ENCODE measurements at places on chromosomes 7 and 10.
A peak's percentile ranks its signal among the peaks of the same experiment; 100 is the strongest.

DNA sequence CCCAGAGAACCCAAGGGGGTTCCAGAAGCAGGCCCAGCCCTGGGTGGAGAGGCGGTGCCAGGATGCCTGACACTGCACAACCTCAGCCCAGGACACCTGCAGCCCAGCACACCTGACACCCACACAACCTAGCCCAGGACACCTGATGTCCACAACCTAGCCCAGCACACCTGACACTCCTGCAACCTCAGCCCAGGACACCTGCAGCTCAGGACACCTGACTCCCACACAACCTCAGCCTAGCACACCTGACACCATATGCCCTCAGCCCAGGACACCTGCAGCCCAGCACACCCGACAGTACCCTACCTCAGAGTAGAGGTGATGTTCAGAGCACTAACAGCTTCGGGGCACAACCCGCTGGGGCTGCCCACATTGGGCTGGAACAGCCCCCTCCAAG, 87.3 kb downstream of the PAXIP1 start:
- no peak for DNase-seq

DNA sequence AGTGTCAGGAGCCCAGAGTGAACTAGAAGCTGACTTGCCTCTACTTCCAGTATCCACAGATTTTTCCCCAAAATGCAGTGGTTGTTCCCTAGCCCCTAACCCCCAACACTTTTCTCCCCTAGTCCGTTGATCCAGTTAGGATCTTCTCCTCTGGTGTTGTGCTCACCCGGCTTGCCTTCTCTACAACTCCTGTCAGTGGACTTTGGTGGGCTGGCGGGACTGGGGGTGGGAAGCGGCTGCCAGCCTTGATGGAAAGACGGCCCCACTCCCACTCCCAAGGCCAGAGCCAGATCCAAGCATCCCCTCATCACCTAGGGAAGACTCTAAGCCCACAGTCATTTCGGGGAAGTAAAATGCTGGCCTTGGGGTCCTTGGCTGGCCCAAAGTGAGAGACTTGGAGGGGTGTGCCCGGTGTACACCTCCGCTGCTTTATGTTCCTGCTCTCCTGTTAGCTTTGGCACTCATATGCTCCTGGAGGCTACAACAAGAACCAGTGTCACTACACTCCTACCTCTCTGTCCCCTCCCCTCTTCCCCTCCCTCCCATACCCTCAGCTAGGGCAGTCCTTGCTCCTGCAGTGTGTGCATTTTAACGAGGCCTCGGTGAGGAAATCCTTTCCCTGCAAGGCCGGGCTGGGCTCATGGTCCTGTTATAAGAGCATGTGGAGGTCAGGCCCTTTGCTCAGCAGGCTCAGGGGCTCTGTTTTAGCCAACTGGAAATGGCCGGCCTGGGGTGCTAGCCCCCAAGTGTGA, 930 bp upstream of the HOXA10 start:
- no peak for DNase-seq

DNA sequence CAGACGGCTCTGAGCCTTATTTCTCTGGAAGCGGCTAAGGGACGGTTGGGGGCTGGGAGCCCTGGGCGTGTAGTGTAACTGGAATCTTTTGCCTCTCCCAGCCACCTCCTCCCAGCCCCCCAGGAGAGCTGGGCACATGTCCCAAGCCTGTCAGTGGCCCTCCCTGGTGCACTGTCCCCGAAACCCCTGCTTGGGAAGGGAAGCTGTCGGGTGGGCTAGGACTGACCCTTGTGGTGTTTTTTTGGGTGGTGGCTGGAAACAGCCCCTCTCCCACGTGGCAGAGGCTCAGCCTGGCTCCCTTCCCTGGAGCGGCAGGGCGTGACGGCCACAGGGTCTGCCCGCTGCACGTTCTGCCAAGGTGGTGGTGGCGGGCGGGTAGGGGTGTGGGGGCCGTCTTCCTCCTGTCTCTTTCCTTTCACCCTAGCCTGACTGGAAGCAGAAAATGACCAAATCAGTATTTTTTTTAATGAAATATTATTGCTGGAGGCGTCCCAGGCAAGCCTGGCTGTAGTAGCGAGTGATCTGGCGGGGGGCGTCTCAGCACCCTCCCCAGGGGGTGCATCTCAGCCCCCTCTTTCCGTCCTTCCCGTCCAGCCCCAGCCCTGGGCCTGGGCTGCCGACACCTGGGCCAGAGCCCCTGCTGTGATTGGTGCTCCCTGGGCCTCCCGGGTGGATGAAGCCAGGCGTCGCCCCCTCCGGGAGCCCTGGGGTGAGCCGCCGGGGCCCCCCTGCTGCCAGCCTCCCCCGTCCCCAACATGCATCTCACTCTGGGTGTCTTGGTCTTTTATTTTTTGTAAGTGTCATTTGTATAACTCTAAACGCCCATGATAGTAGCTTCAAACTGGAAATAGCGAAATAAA, 175.5 kb downstream of the RNF216 start:
- no peak for DNase-seq

GRCh38 chr10:45460235-45460878, 86.3 kb downstream of the ALOX5 start:
- no peak for DNase-seq

- DNase-seq = no peak
These were observed 12.1 kb downstream of the TFR2 start for GRCh38 chr7:100629117-100629716.

DNA sequence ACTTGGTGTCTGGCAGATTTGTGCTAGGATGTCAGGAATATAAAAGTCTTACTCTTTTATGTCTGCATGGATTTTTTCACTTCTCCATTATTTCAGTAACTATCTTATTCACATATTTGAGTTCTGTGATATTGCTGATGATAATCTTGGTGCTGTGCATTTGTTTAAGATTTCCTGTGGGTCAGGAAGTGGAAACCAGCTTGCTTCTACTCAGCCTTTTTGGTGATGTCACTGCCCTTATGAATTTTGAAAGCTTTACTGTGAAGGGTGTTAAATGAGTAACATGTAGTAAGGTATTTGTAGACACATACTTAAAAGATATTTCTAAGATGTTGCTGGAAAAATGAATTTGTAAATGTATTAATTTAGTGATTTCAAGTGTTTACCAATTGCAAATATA, 69.5 kb upstream of the VOPP1 start:
- DNase-seq = no peak

- no peak for DNase-seq
These were observed 77.5 kb upstream of the STEAP1B start for GRCh38 chr7:22577470-22578001.

DNA sequence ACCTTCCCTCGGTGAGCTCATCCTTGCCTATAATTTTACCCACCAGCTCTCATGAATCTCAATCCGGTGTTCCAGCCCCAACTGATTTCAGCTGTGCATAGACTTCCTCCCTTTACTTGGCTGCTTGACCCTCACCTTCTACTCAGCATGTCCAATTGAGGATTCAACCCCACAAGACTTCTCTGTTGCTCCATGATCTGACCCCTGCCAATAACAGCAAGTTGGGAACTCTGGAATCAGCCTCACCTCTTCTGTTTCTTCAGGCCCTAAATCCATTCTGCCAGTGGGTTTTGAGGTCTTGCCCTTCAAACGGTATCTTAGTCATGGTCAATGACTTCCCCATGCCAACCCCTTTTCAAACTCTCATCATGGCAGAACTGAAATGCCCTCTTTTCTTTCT, 390.4 kb downstream of the CALN1 start:
- no peak for DNase-seq

- DNase-seq = no peak
These were observed 10.7 kb downstream of the XPNPEP1 start for GRCh38 chr10:109912335-109913281.

GRCh38 chr7:69826283-69826682, 228.0 kb downstream of the AUTS2 start:
- DNase-seq = no peak

DNA sequence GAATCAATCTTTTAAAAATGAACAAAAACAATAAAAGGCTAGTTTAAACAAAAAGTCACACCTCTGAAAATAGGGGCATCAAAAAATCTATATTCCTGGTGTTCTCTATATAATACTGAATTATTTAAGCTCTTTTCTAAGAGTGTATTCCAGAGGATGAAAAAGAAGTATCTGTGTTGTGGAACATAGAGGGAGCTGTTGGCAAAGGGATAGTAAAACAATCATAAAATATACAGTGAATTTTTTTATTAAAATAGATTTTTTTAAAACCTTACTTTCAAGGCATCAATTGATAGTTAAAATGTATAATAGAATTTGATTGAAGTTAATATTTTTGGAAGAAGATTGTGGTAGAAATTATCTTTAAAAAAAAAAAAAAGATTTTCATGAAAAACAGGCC, 1409.1 kb upstream of the CELF2 start:
- DNase-seq = no peak

DNA sequence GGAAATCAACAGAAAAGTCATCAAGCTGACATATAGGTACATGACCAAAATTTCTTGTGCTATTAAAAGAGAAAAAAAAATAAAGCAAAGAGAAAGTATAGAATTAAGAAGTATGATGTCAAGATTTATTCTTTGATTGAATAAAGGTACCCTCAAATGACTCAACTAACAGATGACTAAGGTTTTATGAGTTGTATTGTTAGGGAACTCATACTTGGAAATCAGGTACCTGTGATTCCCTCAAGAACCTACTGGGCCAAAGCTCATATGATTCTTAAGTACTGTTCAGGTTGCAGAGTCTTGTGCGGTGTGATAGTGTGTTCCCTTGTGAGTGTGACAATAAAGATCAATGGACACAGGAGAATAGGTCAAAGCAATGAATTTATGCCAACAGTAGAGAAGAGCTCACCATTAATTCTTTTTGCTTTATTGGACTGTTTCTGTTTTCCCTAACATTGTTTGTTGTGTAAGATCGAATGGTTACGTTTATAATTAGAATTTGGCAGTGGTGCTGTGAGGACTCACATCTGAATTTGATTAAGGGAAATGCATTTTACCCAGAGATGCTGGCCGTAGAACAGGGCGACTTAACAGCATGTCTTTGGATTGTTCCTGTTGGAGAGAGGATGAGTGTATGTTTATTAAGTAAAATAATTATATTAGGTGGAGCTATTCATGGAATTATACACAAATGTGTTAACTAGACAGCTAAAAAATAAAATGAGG, 293.2 kb upstream of the SEMA3D start:
- DNase-seq = no peak

- no peak for DNase-seq
These were observed 33.1 kb upstream of the EPC1 start for GRCh38 chr10:32379950-32380551.

- no peak for DNase-seq
These were observed 3.7 kb upstream of the FZD9 start for GRCh38 chr7:73429622-73430505.

DNA sequence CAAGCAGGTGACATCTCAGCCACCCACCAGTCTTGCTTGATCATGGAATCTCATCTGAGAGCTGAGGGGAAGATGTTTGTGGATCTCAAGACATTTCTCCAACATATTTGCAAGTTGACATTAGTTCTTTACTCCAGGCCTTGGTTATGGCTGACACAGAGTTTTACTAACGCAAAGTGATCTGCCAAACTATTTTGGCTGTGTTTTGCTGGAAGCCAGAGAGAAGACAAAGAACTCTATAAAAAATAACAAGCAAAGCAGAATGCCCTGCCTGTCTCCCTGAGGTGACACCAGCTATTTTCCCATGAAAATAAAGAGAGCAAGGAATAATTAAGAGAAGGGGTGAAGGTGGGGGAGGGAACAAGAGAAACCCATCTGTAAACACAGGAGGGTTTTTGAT, 286.4 kb downstream of the WDR11 start:
- no peak for DNase-seq

DNA sequence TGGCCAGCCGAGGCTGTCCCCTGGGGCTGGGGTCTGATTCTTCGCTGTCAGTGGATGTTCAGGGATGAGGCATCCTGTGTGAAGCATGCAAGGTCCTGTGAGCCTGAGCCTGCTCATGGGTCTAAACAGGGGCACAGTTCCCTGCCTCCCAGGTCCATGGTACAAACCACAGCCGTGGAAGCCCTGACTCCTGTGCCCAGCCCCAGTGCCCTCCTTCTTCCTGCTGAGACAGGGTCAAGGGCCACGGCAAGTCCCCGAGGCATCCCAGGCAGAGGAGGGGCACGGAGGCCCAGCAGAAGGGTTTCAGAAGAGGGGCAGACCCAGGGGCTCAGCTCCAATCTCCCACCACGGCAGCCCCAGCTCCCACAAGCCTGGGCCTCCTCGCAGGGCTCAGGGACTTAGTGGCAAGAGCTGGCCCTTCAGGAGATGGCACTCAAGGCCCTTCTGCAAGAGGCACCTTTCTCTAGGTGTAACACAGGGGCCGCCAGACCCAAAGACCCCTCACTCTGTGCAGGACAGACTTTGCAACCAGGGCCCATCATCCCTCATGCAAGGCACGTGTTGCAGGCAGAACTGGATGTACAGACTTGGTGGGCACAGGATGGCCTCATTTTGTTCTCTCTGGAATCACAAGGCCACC, 248.8 kb downstream of the TCERG1L start:
- DNase-seq = no peak

DNA sequence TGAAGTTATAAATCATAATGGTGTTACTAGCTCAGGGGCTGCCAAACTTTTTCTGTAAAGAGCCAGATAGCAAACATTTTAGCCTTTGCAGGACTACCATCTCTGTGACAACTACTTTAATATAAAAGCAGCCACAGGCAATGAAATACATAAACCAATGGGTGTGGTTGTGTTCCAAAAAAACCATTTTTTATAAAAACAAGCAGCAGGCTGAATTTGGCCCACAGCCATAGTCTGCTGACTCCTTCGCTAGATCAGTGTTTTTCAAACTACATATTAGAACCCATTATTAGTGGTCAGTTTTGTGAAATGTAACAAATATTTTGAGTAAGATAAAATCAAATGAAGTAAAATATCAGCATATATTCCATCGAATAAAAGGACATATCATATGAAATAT, 13.6 kb downstream of the GNG11 start:
- DNase-seq = no peak

GRCh38 chr10:101295261-101295660, 58.7 kb upstream of the BTRC start:
- DNase-seq = no peak

- no peak for DNase-seq
These were observed 154.8 kb upstream of the PRSS58 start for GRCh38 chr7:142412551-142413193.

- DNase-seq = no peak
These were observed 705.5 kb downstream of the GRID1 start for GRCh38 chr10:85661123-85661522.

DNA sequence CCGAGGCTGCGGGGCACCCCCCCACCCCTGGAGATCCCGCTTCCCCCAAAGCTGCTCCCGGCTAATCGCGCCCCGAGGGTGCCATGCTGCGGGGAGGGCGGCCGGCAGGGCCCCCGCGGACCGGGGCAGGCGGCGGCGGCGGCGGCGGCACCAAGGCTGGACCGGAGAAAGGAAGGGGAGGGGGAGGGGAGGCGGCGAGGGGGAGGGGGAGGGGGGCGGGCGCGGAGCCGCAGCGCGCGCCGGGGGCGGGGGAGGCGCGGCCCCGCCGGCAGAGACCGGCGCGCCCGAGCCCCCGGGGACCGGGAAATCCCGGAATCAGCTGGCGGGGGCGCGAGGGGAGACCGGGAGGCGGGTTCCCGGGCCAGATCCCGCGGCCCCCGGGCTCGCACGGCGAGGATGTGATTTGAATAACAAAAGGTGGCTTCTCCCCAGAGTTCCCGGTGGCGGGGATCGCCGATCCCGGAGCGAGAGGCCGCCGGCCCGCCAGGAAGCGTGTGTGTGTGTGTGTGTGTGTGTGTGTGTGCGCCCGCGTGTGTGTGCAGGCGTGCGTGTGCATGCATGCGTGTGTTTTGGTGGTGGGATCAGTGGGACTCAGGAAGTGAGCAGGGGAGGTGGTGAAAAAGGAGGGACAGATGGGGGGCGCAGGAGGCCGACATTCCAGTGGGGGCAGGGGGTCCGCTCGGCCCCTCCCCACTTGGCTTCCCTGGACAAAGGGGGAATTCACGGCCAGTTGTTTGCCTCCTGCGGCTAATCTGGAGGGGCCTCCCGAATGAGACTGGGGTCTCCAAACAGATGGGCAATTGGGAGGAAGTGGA, 99.5 kb downstream of the HIP1 start:
- peak; percentile 2 for DNase-seq

All from NCI-H1417 treated with DMSO at 0.1 percent for 48 hours (cell line).